Esophagus squamous epithelium (tissue), 5 donors: ENCODE measurements at places on chromosomes 6 and 20.
A peak's percentile ranks its signal among the peaks of the same experiment; 100 is the strongest.

GRCh38 chr20:833121-833449 is 430 bp upstream of the FAM110A start:
- DNase-seq, result no peak

GRCh38 chr20:13294522-13294921 is 73.4 kb downstream of the ISM1 start:
- DNase-seq, result no peak

DNA sequence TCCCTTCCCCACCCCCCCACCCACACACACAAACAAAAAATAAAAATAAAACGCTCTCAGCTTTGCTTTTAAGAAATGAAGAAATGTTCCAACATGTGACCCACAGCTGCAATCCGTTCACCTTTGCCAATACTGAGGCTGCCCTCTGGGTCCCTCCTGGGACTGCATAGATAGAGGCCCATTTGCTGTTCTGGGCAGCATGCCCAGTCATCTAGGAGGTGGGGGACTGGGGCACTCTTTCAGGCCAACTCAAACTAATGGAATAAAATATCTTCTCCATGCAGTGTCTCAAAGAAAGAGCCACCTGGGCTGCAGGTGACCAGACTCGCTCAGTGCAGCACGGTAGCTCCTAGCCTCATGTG is 79.9 kb downstream of the SLC22A3 start:
- no peak for DNase-seq

DNA sequence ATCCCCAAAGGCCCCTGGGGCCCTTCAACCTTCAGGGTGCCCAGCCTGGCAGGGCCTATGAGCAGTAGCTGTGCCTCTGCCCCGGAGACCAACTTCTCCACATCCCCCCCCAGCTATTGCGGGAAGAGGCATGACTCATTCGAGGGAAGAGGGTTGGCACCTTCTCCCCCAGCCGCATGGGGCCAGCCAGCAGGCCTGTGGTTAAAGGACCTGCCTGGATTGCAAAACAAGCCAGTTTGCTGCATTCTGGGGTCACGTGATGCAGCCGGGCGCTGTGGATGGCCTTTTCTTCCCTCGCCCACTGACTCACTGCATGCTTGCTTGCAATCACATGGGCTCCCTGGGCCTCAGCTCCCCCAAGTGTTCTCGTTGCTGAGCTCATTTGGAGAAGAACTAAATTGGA is 182.5 kb downstream of the MAFB start:
- DNase-seq, result peak; percentile 62

GRCh38 chr6:3718407-3718806 is 33.1 kb downstream of the PXDC1 start:
- no peak for DNase-seq

DNA sequence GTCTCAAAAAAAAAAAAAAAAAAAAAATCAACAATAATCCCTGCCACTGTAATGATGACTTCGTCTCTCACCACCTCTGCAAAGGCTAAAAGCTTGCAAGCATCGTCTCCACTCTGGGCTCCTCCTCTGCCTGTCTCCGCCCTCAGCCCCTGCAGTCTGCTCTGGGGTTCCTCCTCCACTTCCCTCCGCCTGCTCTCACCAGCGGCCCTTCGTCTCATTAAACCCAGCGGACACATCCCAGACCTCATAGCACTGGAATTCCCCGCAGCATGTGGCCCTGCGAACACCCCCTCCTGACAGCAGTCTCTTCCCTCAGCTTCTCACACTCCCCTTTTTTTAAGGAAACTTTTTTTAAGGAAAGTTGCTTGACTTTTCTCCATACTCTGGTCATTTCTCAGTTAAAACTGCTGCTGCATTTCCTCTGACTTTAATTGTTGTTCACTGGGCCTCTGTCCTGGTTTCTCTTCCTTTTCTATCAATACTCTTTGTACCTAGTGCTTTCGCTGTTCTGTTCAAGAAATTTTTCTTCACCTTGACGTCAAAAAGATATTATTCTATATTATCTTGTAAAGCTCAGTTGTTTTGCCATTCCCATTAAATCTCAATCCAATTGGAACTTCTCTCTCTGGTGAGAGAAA is 70.9 kb upstream of the PLEKHG1 start:
- DNase-seq, result no peak

GRCh38 chr6:4973982-4974745 is 29.7 kb downstream of the RPP40 start:
- DNase-seq, result no peak
